ENCODE measurements at places on chromosomes 16 and 17.

DNA sequence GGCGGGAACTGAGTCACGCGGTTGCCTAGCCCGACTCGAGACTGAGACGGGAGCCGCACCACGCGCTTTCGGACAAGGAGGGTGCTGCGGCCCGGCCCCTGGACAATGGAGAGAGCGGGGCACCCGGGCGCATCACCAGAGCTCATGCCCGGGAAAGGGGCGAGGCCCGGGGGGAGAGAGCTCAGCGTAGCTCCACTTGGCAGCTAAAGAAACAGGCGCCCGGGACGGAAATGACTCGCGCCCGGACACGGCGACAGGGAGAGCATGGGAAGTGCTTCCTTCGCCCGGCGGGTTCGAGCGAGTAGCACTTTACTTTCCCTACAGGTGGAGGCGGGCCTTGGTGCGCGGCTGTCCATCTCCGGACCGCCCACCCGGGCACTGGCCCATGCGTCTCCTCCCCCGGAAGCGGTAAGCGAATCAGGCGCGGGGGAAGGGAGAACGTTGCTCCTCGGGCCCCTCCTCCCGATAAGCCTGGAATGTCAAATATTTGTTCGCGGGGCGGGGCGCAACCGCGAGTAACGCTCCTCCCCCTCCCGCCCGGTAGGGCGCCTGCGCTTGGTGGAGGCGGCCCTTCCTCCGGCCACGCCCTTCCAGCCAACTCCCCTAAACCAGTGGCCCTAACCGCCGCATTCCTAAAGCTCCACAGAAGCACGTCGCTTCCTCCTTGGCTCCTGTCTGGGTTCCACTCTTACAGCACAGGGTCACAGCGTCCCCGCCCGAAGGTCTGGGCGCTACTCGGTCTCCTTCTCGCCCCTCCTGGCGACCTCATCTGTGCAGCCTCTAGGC, 1.5 kb upstream of the ESRP2 start:
- peak; percentile 93 for DNase-seq

- no peak for DNase-seq
Measured at GRCh38 chr17:64073771-64074703, 53.6 kb upstream of the ICAM2 start.

DNA sequence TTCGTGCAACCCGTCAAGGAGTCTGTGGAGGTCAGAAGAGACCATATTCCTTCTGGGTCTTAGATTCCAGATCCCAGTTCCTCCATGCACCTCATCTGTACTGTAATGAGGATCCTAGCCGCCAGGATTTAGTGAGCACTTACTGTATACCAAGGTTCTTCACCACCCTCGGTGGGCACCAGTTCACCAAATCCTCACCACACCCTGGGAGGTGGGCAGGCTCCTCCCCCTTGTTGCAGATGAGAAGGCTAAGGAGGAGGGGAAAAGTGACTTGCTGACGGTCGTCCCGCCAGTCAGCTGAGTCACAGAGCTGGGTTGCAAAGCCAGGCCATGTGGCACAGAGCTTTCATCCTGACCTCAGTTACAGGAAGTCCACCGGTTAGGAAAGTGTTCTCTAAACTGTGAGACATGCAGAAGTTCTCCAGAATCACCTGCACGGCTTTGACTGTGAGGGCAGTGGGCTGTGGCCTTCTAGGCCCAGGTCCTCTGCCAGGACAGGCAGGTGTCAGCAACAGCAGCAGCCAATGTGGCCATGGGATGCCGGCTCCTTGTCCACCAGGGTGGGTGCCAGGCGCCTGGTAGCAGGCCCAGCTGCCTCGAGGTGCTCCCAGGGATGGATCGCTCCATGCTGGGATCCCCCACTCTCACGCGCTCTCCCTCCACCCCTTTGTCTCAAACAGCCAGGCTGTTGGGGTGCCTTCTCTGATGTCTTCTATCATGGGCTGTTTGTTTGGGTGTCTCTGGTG, 240.3 kb upstream of the GSE1 start:
- no peak for DNase-seq

DNA sequence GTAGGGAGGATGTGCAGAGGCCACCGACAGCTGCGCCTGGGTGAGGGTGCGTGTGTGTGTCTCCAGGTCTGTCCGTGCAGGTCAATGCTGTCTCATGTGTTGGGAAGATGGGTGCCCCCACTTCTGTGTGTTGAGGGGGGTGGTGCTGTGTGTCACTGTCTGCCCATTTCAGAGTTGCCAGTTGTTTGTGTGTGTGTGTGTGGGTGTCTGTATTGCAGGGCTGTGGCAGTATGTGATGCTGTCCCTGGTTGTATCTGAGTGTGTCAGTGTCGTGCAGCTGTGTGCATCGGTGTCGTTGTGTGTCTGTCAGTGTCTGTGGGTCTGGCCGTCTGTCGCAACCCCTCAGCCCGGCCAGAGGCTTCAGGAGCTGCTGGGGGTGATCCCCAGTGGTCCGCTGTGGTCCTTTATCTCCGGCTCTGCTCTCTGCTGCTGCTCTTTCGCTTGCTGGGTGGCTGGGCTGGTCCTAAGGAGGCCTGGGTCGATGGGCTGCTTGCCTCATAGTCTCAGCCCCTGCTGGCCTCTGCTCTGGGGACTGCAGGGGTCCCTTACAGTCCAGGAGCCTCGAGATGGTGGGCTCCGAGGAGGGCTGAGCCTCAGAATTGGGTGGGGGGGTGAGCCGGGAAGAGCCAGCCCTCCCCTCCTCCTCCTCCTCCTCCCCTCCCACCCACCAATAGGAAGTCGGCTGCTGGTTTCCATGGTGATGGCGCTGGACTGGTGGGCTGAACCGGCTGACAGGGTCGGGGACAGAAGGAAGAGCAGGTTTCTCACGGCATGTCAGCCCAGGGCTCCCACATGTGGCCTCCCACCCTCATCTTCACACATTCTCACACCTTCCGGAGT, at the start of gene TSPOAP1:
TSPOAP1 (minus strand) TSS at position 601 of the 840 bp plus-strand sequence. CDS start 875 bp downstream, outside the sequence.
- DNase-seq, result peak; percentile 86

- DNase-seq, result no peak
Measured at GRCh38 chr17:43637563-43638323, 24.0 kb downstream of the MEOX1 start.

DNA sequence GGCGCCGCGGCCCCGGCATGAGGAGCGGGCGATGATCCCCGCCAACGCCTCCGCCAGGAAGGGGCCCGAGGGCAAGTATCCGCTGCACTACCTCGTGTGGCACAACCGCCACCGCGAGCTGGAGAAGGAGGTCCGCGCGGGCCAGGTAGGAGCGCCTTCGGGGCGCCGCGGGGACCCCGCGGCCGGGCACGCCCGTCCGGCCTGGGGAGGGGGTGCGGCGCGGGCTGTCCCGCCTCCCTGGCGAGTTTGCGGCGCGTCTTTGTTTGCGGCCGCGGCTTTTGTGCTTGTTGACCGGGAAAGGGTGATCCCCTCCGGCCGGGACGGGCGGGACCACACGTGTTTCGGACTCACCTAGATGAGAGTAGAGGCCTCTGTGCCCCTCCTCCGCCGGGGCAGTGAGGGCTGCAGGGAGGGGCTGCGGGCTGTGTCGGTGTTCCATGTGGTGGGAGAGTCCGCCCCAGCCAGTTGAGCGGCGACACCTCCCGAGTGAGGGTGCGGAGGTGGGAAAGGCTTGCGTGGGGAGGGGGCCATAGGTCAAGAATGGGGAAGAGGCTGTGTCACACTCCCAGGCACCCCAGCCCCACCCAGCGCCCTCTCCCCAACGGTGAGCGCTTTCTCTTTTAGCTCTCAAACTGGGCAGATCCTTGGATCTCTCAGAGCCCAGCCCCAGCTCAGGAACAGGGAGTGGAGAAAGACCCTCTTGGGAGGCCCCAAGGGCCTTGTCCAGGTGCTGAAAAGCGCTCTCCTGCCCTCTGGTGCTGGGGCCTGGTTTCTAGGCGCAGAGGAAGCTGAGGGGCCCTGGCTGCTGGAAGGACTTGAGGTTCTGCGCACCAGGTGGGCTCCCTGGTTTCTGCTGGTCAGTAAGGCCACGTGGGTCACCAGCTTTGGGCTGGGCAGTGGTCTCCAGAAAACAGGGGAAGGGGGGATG, 923 bp downstream of the ANKRD13B start:
- no peak for DNase-seq

GRCh38 chr17:80145076-80146075, 1.6 kb downstream of the EIF4A3 start:
- peak; percentile 22 for DNase-seq

Measured in CD4-positive, alpha-beta T cell treated with Interleukin-21 for 1 hour (primary cell).